NCI-H187 treated with DMSO at 0.1 percent for 48 hours (cell line): ENCODE measurements at places on chromosomes 12 and 14.

DNA sequence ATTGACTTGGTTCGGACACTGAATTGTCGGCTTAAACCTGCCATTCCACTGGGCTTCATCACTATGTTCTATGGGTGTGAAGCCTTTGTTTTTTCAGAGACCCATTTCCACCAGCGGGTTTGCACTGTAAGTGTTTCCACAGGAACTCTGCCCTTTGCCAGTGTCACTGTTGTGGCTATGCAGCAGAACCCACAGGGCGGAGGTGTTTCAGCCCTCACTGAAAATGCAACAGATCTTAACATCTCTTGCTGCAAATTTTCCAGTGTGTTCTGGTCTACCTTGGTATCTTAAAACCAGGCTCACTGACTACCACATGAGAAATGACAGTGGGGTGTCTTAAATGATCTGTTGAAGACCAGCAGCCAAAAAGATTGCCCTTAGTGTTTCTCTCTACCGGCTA lies 21.1 kb downstream of the PRKCH start:
- DNase-seq = no peak

GRCh38 chr12:38157274-38157932 lies 159.2 kb upstream of the ALG10B start:
- DNase-seq = no peak

GRCh38 chr14:35320472-35320871 lies 28.3 kb downstream of the PSMA6 start:
- DNase-seq = no peak

DNA sequence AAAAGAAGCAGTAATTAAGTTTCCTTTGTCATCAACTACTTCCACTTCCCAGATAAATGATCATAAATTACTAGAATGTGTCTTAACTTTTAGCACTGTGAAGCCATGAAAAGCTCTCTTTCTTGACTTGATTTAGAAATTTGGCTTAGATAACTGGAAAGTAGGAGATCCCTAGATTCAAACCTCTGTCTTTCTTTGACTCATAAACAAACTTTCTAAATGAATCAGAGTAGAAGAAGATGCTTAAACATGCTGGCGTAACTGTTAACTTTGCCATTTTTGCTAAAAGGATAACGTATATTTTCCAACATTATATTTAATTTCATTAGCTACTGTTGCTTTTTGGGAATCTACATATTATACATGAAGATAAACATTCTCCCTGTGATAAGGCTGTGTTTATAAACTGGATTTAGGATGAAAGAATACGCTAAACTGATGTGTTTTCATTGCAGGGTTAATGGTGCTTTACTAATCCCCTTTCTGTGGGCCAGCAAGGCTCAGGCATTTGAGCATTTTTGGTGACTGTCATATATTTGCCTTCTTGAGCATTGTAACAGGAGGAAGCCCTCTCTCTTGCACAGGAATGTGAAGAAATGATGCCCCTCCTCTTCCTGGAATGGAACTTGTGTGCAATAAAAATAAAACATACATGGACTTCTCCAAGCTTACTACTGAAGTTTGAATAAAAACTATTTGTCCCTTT lies 301.4 kb downstream of the BMP4 start:
- no peak for DNase-seq

GRCh38 chr12:108000111-108000510 lies 129.0 kb upstream of the WSCD2 start:
- peak; percentile 86 for DNase-seq

DNA sequence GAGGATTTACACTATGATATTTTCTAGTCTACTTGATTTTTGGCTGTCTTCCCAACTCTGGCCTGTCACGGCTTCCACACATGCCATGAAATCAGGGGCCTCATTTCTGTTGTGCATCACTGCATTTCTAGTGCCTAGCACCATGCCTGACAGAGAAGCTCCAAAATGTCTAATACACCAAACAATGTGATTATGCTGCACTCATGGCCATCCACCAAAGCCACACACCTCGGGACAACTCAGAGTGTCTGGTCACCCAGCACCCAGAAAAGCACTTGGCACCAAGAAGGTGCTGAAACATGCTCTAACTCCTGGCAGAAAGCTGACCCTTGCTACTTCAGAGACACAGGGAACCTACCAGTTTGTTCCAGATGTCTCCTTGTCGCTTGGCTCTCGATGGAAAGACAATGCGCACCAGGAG lies 11.3 kb downstream of the GCN1 start:
- no peak for DNase-seq

GRCh38 chr12:27965411-27965810 lies 7.1 kb downstream of the PTHLH start:
- no peak for DNase-seq

DNA sequence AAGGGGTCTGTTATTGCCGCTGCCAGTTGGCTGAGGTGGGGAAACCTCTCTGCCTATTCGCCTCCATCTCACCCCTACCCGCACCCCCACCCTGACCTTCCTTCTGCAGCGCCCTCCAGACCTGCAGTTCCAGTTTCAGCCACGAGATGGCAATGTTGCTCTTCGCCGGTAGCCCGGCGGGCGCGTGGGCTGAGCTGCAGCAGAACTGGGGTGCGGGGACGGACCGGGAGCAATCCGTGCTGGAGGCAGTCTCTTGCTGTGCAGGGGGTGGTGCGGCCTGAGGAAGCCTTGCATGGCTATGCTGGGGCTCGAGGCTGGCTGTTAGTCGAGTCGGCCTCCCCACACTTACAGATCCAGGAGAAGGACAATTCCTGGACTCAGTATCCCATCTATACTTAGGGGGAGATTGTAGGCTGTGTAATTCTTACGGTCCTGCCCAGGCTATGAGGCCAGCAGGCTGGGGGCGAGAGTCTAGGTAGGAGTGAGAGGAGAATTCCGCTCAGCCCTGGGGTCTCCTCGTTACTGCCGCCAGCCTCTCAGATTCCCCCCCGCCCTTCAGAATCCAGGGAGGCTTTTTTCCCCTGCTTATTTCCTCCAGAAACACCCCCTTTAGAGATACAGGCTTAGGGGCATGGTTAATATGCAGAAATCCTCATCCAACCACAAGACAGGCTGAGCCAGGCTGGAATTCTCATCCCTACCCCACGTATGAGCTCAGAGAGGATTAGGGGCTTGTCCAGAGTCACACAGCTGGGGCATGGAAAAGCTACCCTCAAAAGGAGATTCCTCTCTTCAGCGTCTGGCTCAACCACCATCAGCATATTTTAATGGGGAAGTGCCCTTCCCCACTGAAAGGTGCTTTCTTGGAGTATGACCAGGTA lies 118.2 kb downstream of the AACS start:
- no peak for DNase-seq

DNA sequence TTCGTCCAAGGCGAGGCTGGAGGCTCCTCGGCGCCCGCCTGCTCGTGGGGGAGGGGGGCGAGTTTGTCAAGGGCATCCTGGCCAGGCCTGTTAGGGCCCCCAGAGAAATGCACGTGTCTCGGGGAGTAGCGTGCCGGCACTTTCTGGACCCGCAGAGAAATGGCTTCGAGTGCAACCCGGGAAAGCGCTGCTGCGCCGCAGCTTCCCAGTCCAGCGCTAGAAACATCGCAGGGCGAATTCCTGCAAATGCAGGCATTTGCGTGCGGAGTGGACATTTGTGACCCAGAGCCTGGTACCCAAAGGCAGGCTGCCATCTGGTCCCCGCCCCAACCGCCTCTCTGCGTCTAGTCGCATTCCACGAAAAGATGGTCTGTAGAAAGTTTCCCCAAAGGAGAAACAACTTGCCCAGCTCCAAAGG lies 756 bp downstream of the LGR5 start:
- no peak for DNase-seq

- no peak for DNase-seq
Observed at GRCh38 chr14:104569435-104569834, 10.1 kb upstream of the C14orf180 start.

DNA sequence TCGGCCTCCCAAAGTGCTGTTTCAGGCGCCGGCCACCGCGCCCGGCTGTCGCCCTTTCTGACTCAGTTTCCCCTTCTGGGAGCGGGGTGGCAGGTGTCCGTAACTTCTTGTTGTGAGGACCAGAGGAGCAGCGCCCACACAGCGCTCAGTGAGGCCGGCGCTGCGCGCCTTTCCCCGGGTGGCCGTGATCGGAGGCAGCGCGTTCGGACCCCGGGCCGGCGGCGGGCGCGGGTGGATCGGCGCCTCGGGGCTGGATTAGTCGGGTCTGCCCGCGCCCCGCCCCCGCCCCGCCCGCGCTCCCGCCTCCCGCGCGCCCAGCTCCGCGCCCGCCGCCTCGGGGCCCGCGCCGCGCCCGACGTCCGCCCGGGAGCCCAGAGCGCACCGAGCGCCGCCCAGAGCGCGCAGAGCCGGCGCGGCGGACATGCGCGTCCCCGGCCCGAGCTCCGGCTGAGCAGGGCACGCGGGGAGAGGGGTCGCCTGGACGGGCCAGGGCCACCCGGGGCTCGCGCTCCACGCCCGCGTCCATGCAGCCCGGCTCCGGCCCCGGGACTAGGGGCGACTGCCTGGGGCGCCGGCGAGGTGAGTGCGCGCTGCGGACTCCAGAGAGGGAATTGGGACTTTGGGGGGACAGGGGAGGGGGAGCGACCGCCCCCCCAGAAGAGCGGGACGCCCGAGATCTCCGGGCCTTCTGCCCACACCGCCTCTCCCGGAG lies 50.6 kb downstream of the LRCOL1 start:
- no peak for DNase-seq

GRCh38 chr14:77085538-77085937 lies 12.5 kb upstream of the CIPC start:
- no peak for DNase-seq

- no peak for DNase-seq
Observed at GRCh38 chr14:26984311-26985177, 386.7 kb upstream of the NOVA1 start.

GRCh38 chr14:23861666-23862065 lies 91.9 kb upstream of the DHRS4 start:
- DNase-seq = no peak

DNA sequence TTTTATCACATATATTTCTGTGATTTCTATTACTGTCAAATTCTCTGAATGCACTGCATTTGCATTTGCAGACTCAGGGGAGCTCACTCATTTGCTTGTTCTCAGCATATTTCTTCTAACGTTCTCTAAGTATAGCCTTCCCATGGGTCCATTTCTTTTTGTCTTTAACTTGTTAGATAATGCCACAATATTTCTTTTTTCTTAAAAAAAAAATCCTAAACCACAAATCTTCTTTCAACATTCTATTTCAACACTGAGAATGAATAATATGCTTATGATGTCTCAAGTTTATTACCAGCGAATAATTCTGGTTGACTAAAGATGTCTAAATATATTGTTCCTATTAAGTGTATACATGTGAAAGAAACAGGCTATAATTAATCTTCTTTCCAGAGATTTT lies 200.2 kb downstream of the ANO6 start:
- DNase-seq = no peak

DNA sequence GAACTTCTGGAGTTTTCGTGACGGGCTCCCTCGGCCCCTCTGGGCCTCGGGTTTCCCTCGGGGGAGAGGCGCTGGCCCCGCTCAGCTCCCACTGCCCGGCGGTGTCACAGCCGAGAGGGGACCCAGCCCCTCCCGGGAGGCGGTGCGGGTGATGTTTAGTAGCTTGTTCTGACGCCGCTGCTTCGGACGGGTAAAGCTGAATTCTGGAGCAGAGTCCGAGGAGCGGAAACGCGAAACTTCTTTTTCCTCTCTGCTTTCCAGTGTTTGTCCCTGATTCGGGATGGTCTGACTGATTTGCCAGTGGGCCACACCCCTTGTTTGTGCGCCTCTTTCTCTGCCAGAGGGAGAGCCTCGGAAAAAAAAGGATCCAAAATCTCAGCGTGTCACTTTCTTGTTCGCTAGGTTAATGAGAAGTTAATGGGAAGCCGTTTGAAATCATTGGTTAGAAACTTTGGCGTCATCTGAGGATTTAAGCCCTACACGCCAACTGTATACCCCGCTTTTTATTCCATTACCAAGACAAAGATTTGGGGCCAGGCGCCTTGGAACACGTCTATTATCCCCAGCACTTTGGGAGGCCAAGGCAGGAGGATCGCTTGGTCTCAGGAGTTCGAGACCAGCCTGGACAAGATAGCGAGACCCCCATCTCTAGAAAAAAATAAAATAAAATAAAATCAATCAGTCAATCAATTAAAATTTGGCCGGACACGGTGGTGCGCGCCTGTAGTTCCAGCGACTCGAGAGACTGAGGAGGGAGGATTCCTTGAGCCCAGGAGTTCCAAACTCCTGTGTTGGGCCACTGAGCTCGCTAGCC lies 756 bp downstream of the TULP3 start:
- no peak for DNase-seq

DNA sequence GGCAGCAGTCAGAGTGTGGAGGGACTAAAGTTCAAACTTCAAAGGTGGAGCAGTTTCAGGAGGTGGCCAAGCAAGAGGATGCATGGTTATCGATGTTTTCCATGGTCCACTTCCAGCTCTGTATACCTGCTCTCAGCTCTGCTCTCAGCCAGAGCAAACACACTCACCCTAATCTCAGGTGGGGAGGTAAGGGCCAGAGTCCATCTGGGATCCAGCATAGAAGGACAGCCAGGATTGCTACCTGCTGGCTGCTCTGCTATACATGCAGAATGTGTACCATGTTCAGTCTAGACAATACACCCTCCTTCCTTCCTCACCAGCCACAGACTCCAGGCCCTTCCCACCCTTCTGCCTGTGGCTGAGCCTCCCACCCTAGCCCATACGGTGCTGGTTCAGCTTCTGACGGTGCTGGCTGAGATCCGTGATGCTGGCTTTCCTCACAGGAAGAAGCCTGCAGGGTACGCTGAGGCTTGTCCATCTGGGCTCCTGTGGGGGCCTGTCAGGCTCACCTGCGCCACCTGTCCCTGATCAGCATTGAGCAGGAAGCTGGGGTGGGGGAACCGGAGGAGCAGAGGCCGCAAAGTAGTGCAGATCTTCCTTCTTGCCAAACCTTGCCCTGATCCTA lies 2.4 kb downstream of the CBLN3 start:
- DNase-seq = no peak

GRCh38 chr14:28596391-28596790 lies 170.2 kb upstream of the FOXG1 start:
- no peak for DNase-seq

DNA sequence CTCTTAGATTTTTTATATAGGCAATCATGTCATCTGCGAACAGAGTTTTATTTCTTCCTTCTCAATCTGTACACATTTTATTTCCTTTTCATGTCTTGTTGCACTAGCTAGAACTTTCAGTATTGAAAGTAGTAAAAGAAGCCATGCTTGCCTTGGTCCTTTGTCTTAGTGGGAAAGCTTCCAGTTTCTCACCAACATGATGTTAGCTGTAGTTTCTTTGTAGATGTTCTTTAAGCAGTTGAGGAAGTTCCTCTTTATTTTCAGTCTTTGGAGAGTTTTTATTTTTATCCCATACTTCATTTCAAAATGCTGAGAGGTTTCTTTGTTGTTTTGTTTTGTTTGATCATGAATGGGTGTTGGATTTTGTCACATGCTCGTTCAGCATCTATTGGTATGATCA lies 12.7 kb upstream of the RIMKLB start:
- DNase-seq = no peak

DNA sequence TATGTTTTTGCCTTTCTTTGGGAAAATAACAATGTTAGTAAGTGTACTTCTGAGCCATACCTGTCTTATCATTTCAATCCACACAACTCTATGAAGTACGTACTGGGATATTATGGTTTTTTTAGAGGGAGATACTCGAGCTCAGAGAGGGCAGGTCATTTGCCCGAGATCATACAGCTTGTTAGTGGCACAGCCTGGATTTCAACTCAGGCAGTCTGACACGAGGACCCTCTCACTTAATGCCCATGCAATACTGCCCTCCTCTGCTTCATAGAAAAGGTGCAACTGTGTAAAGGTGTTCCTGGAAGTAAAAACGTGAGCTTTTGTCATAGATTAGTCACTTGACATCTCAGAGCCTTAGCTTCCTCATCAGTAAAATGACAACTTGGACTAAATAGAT lies 128.0 kb downstream of the NDUFA12 start:
- peak; percentile 10 for DNase-seq
